Muscle of back (tissue), 13 donors: ENCODE measurements at places on chromosomes 5 and 9.

- no peak for DNase-seq
Observed at GRCh38 chr5:111707630-111708164, 49.3 kb downstream of the NREP start.

GRCh38 chr5:15499528-15500324 is at the start of gene FBXL7:
Gene FBXL7 (plus strand): TSS chr5:15500180.
- DNase-seq = peak; percentile 96

DNA sequence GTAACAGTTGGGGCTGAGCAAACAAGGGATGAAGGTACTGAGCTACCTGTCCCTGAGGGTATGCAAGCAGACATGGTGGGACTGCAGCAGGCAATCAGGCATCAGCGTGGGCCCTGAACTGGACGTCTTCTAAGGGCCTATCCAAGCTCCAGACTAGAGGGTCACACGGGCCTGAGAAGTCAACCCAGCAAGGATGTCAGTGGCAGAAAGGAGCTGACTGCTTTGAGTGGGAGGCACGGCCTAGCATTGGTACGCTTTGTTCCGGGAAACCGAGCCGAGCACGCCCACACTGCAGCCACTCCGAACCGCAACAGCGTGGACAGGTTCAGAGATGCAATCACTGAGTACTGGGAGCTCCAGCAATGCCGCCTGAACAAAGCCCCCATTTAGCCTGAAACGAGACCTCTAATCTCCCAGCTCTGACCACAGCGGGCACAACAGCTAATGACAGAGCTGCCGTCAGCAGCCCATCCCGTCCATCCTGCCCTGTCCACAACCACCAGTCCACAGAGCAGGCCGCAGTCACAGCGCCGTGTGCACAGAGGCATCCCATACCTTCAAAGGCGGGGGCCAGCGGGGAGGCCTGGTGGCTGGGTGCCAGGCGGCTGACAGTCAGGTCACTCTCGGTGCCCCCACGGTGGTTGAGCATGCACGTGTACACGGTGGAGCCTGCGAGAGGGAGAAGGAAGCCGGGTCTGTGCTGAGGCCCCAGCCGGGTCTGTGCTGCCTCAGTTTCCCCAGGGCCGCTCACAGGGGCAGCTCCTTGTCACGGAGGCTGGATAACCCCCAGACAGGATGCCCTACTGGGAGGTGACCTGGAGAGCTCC is 44.2 kb downstream of the SARDH start:
- DNase-seq = no peak

DNA sequence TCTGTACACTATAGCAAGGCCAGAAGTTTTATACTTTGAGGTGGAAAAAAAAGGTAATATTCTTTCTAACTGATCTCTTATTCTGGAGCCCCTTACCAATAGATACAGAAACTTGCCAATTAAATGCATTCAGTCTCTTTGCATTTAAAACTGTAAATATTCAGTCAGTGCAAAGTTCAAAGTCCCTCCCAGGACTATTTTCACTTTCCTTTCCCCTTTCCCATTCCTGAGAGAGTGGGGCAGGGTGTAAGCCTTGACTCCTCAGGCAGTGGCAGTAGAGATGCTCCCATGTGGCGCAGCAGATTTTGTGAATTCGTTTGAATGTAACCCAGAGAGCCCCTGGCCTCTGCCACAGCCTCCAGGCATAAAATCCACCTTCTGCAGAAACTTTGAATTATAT is 29.9 kb downstream of the CETN3 start:
- DNase-seq = no peak

DNA sequence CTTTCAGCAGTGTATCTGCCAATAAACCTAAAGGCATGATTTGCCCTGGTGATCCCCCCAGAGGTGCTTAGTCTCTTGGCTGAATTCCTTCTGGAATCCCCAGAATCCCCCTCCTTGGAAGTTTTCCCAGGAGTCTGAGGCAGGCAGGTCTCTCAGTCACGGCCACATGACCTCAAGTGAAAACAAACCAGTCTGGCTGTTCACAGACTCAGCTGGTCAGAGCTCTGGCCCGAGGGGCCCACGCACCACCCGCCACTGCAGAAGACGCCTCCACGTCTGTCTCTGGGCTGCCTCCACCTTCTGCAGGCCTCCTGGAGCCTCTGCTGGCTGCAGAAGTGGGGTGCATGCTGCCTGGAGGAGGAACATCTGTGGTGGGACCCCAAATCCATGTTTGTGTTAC is 52.5 kb downstream of the HRH2 start:
- DNase-seq = no peak

DNA sequence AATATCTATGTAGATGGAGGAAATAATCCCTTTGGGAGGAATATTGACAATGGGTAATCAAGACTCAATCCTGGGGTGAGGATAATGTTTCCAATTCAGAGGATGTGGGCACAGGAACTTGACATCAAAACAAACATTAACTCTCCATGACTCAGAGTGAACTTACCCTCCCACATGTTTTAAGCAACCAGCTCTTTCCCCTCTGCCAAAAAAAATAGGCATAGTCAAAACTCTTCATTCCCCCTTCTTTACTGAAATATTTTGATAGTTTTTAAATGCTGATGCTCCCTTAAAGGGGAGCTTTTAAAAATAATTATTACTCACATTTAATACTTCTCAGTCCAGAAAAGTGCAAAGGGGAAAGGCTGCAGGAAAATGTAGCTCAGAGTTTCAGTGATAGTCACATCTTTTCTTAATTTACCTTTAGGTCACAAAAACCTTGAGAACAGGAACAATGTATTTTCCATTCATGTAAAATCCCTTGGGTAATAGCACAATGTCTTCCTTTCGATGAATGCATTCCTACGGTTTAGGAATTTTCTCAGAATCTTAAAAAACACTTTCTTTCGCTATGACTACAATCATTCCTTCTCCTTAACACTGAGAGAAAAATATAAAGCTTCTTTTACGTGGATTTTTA is 298.4 kb upstream of the GRAMD2B start:
- DNase-seq = no peak

GRCh38 chr5:171871711-171872110 is 86.1 kb downstream of the SMIM23 start:
- DNase-seq = no peak

DNA sequence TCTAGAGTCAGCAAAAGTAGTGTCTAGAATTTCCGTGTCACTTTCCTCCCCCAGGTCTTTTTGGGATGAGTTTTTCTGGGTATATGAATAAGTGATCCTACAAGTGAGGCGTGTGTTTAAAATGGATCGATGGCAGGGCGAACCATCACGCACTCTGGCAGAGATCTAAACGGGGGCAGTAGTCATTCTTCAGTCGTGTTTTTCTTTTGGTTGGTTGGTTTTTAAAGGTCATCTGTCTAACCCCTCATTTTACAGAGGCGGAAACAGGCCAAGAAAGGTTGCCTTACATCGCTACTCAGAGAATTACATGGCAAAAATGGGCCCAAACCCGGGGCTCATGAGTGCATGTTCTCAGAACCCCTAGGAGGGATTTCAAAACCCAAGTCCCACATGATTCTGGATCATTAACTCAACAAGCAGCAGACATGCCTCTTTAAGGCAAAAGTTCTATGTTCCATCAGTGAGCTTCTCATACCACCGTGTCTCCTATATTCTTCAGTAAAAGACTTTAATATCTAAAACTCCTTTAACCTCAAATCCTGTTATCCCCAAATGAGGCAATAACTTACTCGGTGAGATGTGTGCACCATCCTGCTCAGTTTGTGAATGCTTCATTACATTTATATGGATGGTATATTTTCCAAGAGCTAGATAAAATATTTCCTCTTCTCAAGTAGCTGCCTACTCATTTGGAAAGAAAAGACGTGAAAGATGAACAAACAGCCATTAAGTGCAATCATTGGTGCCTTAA is 145.8 kb downstream of the AOPEP start:
- DNase-seq = no peak

GRCh38 chr9:23750808-23751207 is 75.2 kb downstream of the ELAVL2 start:
- DNase-seq = no peak

DNA sequence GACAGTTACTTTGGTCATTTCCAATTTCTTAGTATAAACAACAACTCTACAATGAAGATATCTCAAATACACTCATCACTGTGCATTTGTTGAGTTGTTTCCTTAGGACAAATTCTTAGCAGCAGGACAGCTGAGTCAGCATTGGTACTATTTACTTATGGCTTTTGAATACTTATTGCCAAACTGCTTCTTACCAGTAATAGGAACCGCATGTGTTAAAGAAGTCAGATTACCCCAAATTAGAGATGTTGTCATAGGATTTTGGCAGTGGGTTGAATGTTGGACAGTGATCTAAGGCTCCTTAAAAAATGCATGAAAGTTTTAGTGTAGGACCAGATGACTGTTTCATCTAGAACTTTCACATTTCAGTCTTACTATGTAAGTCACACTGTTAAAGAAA is 280.1 kb upstream of the DMRT1 start:
- DNase-seq = peak; percentile 55

DNA sequence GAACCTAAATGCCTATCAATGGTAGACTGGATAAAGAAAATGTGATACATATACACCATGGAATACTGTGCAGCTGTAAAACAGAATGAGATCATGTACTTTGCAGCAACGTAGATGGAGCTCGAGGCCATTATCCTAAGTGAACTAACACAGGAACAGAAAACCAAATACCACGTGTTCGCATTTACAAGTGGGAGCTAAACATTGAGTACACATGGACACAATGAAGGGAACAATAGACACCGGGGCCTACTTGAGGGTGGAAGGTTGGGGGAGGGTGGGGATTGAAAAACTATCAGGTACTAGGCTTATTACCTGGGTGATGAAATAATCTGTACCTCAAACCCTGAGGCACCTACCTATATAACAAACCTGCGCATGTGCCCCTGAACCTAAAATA is 22.4 kb upstream of the DEPDC1B start:
- no peak for DNase-seq

DNA sequence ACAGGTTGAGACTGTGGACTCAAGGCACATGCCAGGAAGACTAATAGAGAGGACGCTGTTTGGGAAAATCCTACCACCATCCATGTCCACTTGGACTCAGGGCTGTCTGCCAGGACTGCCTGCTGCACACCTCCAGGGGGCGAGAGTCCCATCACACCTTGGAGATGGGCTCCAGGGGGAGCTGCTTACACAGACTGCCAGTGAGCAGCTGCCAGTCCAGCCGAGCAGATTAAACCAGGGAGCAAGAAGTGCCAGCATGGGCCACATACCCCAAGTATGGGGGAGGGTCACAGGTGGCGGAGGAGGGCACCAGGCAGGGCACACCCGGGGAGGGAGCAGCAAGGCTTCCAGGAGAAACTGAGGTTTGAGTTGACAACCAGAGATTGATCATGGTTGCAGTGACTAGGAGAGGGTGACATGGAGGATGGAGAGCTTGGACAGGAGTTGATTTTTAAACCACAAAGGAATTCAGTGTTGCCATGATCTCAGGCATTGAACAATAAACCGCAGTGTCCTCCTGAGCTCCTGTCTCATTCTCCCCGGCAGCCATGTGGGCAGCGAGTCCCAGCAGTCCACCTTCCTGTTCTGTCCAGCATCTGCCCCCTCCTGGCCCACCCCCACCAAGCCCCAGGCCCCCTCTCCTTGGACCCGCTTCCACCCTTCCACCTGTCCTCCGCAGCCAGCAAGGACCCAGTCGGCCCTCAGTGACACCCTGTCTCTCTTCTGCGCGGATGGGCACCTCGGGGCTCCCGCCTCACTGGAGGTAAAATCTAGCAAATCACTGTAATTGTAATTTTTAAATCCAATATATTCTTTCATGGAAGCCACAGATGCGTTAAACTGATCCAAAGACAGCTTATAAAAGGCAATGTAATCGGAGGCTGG is 3.1 kb upstream of the VAV2 start:
- DNase-seq = no peak

DNA sequence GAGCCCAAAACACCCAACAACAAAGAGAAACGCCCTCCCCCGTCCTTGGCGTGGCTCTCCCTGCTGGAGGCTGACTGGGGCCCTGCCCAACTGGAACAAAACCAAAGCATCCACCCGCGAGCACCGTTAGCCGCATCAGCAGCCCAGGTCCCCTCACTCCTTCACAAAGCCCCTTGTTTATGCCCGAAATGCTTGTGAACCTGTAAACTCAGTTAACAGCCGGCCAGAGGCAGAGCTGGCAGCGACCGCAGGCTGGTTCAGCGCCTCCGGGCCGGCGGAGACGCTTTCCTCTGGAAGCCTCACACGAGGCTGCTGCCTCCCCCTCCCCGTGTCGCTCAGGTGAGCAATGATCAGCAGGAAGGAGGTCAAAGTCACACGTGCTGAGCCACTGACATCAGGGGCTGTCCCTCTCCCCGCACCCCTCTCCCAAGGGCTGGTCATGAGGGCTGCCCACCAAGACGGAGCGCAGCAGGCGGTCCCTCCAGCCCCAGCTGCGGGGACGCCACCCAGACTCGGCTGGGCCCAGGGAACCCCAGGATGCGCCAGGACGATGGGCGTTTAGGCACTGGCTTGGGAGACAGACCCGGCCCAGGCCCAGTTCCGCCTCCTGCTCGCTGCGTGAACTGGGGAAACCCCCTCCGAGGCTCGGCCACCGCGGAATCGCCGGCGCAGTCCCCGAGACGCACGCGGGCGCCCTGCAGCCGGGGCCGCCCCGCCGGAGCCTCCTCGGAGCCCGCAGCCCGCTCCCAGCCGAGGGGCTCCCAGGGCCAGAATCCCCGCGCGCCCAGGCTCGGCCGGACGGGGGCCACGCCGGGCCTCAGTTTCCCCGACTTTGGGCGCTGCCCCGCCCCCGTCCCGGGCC is 563 bp downstream of the SNAPC4 start:
- DNase-seq = no peak

DNA sequence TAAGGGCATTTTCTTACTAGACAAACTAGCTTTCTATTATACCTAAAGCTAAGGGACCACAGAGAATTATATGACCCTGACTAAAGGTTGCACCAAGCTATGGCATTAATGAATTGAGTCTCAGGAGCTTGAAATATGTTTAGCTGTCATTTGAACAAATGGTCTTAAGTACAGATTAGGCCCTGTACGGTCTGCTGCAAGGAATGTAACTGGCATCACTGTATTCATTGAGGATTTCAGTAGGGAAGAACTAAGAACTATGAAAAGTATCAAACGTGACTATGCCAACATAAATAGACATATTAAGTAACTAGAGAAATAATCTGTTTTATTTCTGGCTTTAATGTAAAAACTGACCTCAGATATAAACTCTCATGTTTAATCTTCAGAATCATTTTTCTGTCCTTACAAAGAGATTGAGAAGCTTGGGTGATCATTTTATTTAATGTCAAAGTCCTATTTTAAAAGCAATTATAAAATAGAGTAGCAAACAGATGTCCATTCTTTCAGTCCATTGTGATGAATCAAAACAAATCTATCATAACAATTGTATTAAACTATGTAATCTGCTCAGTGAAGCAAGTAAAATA is 845.9 kb downstream of the MAT2B start:
- DNase-seq = no peak
